ENCODE measurements at places on chromosomes 3 and 15.

GRCh38 chr3:129240436-129240835 is 9.0 kb upstream of the COPG1 start:
- DNase-seq, result no peak

DNA sequence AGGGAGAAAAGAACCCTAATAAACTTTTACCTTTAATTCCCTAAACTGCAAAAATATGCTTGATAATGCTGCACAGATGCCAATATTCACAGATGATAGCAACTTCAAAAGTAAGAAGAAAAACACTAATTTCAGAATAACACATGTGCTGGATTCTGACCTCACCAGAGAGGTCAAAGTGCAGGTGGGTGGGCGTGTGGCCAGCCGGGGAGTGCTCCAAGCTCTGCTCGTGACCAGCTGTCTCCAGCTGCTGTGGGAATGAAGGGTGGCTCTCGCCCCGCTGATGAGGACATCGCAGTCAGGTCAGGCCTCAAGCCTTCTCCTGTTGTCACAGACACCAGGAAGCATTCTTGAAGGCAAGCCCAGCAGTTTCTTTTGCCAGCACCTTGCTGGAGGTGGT is 57.1 kb downstream of the ADAMTS17 start:
- no peak for DNase-seq

DNA sequence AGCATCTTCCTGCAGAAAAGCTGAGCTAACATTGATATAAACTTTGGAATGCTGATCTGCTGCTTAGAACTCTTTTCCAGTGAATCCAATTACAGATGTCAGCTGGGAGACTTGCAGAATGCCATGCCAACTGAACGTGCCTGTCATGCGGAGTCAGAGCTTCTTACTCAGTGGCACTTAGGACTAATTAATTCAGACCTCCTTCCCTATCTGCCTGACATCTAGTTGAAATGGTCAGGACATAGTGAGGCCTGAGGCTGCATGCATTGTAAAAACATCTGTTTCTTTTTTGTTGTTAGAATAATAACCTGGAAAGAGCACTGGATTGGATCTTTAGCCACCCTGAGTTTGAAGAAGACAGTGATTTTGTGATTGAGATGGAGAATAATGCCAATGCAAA is 112.6 kb downstream of the USP13 start:
- DNase-seq, result no peak

DNA sequence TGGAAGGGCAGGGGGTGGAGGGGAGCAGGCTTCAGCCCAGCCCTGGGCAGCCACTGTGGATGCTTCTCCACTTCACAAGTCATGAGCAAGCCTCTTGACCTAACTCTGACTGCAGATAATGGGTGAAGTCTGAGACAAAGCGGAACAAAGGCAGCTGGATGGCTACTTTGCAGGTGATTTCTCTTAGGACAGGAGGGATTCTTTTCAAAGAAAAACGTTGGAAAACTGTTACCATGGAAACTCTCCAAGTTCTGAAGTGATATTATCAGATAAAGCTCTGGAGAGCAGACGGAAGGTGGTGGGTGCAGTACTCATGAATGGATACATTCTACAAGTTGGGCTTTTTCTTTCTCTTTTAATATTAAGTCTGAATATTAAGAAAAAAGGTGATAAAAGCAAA is 254.2 kb upstream of the SLCO3A1 start:
- DNase-seq, result no peak

GRCh38 chr3:9897408-9898372 is 5.0 kb upstream of the IL17RE start:
- DNase-seq, result no peak

DNA sequence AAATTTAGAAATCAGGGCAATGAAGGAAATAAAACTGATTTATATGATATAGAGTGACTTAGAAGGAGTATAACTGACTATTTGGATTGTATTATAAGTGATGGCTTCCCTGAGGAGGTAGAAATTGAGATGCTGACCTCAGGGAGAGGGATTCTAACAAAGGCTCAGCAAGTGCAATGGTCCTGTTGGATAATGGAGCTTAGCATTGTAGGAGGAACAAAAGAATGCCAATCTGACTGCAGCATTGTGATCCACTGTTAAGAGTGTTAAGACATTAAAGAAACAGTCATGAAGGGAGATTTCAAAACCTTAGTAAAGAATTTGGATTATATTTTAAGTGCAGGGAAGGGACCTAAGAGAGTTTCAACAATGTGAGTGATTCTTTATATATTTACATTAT is 158.4 kb upstream of the NAALADL2 start:
- no peak for DNase-seq

DNA sequence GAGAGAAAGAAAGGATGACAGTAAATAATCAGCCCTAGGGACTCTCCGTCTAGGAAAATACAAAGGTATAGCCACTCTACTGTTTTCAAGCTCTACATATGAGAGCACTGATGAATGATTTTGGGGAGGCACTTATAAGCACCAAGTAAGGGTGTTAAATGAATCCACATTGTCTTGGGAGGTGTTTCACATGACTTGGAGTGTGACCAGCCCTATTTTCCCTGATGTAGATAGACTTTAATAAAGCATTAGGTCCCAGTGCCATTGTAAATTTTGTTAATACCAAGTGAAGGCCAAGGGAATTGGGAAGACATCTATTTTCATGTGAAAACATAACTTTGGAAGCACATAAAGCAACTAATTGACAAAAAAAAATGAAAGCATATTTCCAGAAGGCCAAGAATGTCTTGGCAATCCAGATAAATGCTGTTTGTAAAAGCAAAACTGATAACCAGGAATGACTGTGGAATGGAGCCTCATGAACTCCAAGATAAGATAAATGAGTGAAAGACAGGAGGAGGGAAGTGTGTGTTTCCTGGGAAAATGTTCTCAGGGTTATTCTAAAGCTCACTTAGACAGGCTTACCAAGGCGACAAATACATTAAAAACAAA is 96.0 kb upstream of the MYZAP start:
- no peak for DNase-seq

- DNase-seq, result no peak
Measured at GRCh38 chr3:139198929-139199328, 144.9 kb upstream of the MRPS22 start.

- DNase-seq, result no peak
Measured at GRCh38 chr15:50883903-50884302, 24.6 kb upstream of the AP4E1 start.

DNA sequence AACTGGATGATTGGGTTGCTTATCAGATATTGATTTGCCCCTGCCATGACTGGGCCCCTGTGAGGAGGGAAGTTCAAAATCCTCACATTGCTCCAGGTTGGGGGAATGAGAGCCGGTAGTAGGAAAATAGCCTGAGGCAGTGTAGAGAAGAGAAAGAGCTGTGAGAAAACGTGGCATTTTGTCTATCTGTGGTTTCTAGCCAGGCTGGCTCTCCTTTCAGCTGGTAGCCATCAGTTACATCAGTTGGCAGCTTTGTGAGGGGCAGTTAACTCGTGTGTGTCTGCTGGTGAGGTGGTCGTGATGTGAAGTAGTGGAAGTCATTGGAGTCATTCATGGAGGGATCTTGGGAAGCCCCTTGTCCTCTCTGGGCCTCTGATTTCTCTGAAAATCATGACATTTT is 5.2 kb downstream of the ESYT3 start:
- no peak for DNase-seq

- no peak for DNase-seq
Measured at GRCh38 chr15:88985547-88986393, 72.6 kb upstream of the MFGE8 start.

DNA sequence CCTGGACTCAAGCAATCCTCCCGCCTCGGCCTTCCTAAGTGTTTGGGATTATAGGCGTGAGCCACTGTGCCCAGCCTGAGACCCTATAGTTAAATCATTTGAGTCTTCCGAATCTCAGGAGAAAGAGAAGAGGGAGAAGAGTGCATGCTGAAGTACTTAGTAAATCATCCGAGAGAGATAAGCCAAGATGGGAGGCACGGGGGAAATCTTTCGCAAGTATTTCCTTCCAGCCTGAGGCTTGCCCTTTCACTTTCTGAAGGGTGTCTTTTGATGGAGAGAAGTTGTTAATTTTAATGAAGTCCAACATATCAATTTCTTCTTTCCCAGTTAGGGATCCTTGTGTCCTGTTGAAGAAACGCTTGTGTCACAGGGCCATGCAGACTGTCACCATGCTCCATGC is 97.1 kb upstream of the SLC6A6 start:
- DNase-seq, result no peak

- no peak for DNase-seq
Measured at GRCh38 chr3:102090721-102091045, 241.4 kb downstream of the NFKBIZ start.

DNA sequence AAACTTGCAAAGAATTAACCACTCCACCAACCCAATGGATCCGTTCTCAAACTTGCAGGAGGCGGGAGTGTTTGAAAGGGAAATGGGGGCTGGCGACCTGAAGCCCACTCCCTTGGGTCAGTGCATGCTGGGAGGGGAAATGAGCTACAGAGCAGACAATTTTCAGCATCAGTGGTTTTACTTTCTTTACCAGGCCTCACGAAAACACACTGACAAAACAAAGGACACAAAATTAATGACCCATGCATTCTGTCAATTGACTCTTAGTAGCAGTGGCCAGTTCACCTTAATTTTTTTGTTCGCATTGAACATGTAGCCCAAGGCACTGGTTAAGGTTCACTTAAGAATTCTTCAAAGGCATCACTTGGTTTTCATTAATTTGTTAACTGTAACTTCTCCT is 413.5 kb downstream of the MECOM start:
- no peak for DNase-seq

DNA sequence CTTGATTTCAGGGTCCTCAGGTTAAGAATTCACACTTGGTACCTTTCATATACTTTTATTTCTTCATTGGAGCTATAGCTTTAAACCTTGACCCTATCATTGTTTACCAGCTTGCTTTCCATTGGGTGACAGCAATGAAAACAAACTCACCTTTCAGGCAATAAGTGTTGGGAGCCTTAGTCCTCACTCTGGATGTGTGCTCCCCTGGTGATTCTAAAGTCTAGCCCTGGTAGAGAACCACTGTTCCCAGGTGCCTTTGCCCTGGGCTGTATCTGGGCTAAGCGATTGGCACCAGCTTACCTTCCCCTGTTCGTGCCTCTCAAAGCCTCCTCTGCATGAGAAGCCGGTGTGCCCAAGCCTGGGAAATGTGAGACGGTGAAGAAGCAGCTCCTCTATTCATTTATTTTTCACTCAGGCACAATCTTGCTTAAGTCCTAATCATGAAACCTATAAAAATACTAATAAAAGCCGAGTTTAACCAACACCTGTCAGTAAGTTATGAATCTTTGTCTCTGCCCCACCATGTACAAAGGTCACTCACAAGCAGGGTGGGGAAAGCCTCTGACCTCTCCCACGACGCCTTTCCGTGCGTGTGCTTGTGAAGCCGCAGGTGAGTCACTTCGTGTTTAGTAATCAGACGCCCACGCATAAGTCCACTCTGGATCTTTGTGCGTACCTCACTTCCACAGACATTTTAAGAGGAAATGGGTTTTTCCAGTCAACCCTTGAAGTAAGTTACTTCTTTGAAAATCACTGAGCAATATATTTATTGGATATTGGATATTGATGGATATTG is 12.8 kb upstream of the ARRDC4 start:
- DNase-seq, result no peak

- no peak for DNase-seq
Measured at GRCh38 chr3:97684490-97684889, 80.1 kb upstream of the ARL6 start.

DNA sequence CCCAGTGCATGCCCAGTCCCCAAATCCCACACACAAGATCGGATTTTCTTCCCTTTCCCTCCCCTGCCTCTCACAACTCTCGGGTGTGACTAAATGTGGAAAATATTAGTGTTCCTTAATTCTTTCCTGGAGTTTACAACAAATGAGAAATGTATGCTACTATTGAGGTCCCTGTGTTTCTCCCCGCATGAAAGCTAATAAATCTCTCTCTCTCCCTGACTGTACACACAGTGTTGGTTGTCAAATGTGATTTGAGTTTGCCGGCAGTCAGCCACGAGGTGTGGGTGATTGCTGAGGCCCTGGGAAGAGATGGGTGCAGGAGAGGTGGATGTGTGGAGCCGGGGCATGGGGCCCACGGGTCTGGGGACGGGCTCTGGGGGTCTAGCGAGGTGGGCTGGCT is 161.4 kb upstream of the IQSEC1 start:
- no peak for DNase-seq

- no peak for DNase-seq
Measured at GRCh38 chr15:49178497-49178896, 8.4 kb downstream of the GALK2 start.

DNA sequence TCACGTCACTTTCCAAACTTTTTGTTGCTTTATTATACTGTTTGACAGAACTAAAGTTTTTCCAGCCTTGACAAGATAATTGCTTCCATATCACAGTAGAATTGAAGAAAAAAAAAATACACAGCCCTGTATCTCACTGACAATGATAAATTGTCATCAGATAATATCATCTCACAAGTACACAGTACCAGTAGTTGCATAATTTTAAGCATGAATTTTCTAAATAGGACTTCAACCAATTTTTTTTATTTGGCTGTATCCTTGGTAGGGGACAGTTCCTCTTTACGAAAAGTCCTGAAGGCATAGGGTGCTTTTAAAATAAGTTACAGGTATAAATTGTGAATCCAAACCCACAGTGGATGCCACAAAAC is 230.7 kb downstream of the ATP8B4 start:
- DNase-seq, result no peak

DNA sequence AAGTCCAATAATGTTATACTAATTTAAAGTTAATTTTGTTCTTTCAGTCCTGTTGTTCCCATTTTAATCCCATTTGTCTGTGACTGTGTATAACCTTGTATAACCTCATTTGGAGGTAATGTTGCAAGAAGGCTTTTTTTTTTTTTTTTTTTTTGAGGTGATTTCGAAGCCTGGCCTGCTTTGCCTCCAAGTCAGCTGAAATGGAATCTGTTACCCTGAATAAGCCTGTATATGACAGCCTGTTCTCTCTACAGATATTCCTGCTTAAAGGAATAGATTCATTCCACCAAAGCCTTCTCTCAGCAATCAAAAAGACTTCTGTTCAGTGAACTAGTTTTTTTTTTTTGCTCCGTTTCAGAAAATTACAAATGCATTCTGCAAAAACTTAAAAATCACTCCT is 271.8 kb upstream of the UBE2E1 start:
- no peak for DNase-seq

GRCh38 chr15:66670175-66670574 is 31.9 kb upstream of the SMAD6 start:
- no peak for DNase-seq

DNA sequence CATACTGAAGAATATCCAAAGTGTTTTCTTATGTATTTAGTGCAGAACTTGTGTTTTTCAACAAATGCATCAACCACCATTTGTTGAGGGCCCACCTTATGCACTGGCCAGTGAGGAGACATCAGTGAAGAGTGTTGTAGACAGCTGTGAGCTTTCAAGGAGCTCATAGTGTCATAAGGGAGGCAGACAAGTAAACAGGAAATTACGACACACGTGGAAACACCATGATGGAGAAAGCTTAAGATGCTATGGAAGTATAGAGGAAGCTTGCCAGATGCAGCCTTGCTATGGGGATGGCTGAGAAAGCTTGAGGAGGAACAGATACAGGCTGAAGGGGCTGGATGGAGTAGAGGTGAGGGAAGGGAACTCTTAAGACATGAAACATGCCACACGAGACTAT is 50.8 kb upstream of the PSMD6 start:
- no peak for DNase-seq

All from thymus (tissue), 14 donors.